ENCODE measurements at places on chromosomes 1 and 21.
A peak's percentile ranks its signal among the peaks of the same experiment; 100 is the strongest.

DNA sequence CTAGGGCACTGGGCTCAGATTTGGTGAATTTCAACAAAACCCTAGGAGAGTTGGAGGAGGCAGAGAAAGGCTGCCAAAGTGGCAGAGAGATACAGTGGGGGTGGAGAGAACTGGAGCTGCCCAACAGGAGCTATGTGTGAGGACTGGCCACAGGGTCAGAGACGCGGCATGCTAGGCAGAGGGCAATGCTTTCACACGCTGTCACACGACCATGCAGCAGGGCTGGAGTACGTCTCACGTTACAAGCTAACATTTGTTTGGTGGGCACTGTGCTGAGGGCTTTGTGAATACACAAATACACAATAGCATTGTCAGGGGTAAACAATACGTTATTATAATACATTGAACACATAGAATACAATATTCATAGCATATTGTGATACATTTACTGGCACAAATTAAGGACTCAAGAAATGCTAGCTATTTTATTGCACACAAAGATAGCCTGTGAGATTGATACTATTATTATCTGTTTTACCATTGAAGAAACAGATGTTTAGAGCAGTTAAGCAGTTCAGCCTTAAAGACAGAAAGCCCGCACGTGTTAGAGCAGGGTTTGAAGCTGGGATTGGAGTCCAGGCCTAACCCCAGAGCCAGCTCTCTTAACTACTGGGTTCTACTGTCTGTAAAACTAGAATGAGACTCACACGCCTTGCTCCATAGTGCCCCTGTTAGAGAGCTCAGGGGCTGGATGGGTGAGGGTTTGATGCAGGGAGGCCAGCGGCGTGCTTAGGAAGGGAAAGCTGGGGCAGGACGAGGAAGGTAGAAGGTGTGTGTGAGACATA, 4.5 kb downstream of the RAB7B start:
- DNase-seq = no peak

- peak; percentile 84 for DNase-seq
Observed at GRCh38 chr21:41419921-41420862, 5.8 kb upstream of the MX1 start.

DNA sequence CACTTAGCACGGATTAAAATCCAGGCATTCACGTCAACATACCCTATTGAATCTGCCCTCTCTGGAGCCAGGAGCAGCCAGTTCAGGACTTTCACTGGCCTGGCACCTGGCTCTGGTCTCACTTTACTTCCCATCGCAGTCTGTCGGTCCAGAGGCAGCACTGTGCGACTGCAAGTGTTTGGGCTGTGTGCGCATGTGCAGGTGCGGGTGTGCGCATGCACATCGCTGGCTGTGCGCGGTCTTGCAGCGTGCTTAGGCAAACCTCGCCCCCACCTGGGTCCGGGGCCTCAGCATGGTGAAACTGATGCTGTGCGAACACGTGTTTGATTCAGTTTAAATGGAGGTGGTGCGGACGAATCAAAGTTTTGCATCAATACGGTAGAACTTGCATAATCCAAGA, 38.0 kb downstream of the ATF3 start:
- no peak for DNase-seq

GRCh38 chr1:208910161-208910560, 666.0 kb upstream of the PLXNA2 start:
- no peak for DNase-seq

DNA sequence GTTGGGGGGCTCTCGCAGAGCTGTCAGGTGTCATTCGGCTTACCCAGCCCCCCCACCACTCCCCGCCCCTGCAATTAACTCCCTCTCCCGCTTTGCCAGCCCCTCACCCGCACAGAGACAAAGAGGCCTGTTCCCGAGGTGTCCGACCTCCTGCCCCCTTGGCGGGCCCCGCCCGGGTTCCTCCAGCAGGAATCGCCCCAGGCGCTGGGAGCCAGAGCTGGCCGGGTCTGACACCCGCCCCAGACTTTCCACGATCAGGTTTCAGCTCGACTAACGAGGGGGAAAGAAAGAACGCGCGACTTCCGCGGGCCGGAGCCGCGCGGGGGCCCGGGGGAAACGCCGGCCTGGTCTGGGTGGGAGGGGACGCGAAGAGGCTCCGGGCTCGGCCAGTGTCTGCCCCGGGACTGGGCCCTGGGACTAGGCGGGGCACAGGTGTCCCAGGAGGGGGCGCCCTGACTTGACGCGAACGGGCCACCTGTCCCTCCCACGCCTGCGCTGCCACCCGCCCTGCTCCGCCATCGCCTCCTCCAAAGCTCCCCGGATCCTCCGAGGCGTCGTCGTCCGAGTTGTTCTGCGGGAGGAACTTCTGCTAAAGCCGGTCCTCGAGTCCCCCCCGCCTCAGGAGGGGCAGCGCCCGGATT, 36.4 kb upstream of the HHAT start:
- DNase-seq = peak; percentile 39

- DNase-seq = no peak
Observed at GRCh38 chr1:231807541-231807940, 181.0 kb downstream of the DISC1 start.

DNA sequence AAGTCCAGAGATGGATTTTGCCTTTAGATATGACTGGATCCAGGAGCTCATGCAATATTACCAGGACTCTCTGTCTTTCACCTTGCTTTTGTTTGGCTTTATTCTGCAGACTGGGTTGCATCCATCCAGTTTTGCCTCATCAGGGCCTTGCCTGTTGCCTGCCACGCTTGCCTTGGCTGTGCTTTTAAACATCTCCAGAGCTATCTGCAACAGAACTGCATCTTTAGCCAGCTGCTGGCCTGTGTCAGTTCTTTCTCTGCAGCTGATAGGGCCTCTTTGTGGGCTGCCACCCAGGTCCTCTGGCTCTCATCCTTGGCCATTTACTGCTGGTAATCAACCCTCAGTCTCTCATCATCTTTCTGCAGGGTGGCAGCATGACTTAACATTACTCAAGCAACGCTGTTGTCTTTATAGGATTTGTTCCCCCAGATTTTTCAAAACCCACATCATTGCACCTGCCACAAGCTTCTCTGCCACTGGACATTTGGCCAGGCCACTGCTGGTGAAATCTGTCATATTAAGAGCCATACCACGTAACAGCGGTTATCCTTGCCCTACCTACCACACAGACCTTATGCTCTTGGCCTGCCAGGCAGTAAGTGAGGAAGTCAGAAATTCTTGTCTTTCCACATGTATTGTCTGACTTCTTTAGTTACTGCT, 24.4 kb upstream of the HUNK start:
- no peak for DNase-seq

DNA sequence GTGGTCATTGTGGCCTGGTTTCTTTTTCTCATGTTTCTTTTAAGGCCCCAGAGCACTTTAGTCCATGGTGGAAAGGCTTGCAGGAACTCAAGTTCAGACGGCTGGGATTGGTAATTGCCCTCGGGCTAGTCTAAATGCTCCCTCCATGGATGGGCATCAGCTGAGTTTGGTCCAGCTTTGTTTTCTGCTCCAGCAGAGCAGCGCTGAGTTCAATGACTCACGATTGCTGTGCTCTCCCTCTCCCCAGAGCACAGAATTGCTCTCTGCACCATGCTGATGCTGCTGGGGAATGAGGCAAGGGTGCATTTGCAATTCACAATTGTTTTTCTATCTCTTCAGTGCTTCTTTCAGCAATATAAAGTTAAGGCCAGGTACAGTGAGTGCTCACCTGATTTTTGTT, 1.8 kb upstream of the OR2T6 start:
- DNase-seq = no peak

- DNase-seq = no peak
Observed at GRCh38 chr1:97365026-97365425, 555.8 kb downstream of the DPYD start.

GRCh38 chr1:205920159-205920558, 23.1 kb downstream of the SLC26A9 start:
- no peak for DNase-seq

DNA sequence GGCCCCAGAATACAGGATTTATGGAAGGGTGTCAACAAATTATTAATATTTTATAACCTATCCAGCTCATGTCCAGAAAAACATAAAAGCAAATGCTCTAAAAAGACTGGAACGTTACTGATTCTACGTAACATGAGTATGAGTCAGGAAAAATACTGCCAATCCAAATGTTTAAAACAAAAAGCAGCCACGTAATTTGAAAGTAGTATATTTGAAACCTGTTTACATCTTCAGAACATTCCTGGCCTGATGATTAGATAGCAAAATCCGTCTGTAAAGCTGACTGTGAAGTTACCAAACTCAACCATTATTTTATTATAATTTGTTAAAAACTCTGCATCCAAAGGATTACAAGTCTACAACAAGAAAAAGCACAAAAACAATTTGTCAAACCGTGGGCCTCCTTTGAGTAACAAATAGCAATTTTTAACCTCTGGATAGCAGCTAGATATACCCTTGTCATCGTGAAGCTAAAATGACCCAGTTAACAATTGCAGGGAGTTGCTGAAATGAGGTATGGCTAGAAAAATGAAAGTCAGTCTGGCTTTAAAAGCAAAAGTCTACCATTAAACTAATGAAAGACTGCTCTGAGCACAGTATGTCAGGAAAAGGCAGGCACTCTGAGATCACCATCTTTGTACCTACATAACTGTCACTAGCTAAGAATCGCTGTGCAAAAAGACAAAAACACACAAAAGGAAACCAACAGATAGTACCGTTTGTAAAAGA, 1.2 kb downstream of the UBR4 start:
- no peak for DNase-seq

DNA sequence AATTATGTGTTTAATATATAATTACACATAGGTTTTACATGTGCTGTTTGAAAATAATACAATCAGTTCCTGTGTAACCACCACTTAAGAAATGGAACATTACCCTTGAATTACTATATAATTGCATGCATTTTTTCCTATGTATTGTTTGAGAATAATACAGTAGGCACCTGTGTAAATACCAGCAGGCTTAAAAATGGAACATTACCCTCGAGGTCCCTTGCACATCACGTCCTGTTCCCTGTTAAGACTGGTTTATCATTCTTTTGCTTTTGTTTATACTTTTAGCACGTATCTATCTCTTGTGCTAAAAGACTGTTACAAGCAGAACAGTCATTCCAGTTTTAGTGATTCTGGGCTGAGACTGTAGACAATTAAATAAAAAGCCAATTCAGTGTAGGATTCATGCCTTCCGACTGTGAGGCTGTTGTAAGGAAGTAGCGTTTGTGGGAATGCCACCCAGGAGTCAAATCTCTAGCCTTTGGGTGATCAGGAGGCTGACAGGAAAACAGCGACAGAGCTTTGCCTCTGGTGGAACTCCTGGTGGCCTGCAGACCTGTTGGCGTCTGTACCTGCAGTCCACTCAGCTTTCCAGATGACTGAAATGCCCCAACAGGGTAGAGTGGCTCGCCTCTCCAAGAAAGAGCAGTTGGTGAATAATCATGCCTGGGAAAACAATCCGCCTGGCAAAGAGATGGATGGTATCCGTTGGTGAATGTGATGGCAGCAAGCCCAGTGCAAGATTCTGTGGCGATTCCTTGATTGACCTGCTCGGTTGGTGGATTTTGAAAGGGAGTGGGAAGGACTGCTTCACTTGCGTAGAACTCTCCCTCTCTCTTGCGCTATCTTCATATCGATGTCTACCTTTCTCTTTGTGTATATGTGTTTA, 58.0 kb downstream of the DISC1 start:
- no peak for DNase-seq

GRCh38 chr1:41325801-41326200, 35.4 kb upstream of the FOXO6 start:
- DNase-seq = no peak

- peak; percentile 1 for DNase-seq
Observed at GRCh38 chr21:38075833-38076587, 159.8 kb upstream of the KCNJ6 start.

DNA sequence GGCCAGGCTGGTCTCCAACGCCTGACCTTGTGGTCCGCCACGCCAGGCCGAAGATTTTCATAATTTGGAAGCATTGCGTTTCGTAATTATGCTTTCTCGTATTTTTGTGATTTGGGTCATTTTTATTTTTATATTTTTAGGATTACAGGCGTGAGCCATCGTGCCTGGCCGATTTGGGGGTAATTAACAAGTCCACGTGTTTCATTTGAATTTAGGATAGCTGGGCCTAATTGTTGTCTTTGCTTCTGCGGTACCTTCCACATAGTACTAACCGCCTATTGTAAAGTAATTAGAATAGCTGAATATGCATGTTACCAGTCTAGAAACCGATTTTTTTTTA, 1.0 kb downstream of the RCC1 start:
- peak; percentile 29 for DNase-seq

- no peak for DNase-seq
Observed at GRCh38 chr1:1351511-1352427, 2.6 kb upstream of the DVL1 start.

DNA sequence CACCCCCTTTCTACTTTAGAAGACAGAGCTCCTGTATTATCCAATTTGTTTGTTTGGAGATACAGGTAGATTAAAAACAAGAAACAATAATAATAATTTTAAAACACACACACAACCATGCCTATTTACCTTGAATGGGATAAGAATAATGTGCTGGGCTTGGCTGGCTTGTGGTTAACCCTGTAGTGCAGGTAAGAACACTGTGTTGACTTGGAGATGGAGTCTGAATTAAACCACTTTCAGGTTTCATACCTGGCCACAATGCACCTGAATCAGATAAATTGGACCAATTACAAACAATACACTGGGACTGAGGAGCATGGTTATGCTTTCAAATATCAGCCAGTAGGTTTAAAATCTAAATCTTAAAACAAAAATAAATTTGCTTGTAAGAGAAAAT, 60.8 kb downstream of the EYA3 start:
- DNase-seq = no peak

- no peak for DNase-seq
Observed at GRCh38 chr1:232542633-232543593, 87.0 kb downstream of the SIPA1L2 start.

DNA sequence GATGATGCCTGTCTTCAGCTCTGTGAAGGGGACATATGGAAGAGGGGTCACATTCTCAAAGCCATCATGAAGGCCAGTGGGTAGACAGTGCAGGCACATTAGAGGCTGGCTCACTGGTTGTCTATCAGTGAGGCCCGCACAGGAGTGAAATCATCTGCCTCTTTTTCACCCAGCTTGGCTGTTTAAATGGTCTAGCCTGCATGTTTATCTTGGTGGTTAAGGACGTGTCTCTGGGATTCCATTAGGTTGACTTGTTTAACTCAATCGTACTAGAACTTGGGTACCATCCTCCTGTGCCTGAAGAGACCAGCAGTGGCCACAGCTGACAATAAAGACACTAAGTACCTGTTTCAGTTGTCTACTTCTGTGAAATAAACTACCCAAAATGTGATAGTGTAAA, 219.3 kb downstream of the PLPP3 start:
- no peak for DNase-seq

Measured in LoVo (cell line).